ENCODE measurements at places on chromosomes 11 and 22. TPM values are rescaled to one million over a fixed set of nuclear protein-coding genes. Genes with fewer than 3 reads are reported as not detected.

DNA sequence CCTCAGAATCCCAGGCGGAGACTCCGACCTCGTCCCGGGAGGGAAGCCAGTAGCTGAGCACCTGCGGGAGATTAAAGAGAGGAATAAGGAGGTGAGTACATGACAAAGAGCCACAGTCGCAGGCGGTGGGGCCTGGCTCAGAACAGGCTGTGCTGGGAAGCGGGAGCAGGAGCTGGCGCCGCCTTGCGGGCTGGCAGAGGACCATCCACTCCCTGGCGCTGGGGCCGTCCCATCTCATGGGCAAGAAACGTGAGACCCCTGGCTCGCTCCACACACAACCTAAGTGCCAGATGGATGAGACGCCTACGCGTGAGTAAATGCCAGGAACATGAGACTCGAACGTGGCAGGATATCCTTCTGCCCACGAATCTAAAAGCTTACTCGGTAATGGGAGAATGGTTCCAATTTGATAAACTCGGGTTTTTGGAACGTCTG lies 6.3 kb downstream of the CEND1 start:
- no peak for DNase-seq

RCE1 gene
- 24.5 TPM for polyA plus RNA-seq

DNA sequence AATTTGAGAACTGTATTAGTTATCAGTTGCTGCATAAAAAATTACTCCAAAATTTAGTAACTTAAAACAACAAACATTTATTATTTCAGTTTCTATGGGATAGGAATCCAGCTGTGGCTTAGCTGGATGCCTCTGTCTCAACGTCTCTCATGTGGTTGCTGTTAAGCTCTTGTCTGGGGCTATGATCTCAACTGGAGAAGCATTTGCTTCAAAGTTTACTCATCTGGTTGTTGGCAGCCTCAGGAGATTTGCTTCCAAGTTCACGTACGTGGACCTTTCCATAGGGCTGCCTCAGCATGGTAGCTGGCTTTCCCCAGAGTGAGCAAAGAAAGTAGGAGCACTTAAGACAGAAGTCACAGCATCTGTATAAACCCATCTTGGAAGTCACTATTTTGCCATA lies 144.9 kb upstream of the SESN3 start:
- no peak for DNase-seq

DNA sequence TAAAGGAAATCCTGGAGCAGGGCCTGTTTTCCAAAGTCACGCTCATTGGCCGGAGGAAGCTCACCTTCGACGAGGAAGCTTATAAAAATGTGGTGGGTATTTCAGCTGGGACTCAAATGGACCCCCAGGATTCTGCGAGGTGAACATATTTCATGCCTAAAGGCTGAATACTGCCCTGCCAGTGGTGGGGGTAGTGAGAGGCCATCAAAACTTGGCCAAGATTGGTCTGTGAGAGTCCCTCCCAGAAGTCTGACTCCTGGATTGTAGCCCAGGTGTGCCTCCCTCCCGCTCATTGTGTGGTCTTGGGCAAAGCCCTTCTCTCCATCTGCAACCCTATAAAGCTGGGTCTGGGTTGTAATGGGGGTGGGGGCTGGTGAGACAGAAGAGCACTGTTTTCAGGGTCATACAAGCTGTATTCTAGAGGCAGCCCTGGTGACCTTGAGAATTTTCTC lies 853 bp downstream of the HTATIP2 start:
- DNase-seq = no peak

DNA sequence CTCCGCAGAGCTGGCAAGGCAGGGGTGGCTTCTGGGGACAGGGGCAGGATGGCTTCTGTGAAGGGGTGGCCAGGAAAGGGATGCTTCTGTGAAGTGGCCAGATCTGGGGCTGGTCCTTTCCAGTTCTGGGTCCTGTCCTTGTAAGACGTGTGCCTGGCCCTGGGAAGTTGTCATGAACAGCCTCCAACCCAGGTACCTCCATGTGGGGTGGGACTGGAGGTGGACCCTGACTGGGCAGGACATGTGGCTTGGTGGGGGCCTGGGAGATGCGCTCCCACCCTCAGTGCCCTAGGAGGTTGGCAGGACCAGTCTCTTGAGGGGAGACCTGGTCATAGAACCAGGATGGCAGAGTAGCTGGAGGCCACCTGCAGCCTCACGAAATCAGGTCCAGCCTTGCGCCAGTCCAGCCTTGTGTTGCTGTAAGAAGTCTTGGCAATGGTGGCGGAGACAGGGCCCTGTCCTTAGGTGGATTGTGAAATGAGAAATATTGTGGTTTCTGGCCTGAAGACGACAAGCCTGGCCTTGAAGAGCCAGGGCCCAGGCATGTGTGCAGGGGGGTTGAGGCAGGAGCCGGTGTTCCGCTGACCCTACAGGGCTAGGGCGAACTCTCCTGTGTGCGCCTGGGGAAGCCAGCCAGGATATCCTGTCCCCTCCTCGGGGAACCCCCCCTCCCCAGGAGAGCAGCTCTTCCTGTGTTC lies 2.6 kb downstream of the KCNQ1 start:
- DNase-seq = no peak

BSCL2 gene
- polyA plus RNA-seq = 60.3 TPM

SH3BP1 gene
- 19.6 TPM for polyA plus RNA-seq

SLC25A18 gene
- 1.9 TPM for polyA plus RNA-seq

PDE2A gene
- 15.5 TPM for polyA plus RNA-seq

LAYN gene
- 7.3 TPM for polyA plus RNA-seq

DNA sequence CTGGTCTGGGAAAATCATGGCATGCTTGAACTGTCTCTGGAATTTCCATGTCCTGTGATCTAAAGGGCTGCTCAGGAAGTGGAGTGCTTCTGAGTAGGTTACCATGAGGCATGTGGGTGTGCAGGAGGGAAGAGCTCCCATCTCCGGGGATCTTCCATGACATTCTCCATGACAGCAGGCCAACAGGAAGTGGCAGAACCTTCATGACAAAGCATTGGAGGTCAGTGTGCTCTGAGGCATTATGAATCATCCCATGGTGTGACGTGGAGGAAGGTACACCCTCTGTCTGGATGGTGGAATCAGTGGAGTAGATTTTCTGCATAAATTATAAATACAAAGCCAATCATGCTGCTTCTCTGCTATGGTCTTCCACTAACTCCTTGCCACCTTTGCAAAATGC lies 139.6 kb upstream of the E2F8 start:
- no peak for DNase-seq

DNA sequence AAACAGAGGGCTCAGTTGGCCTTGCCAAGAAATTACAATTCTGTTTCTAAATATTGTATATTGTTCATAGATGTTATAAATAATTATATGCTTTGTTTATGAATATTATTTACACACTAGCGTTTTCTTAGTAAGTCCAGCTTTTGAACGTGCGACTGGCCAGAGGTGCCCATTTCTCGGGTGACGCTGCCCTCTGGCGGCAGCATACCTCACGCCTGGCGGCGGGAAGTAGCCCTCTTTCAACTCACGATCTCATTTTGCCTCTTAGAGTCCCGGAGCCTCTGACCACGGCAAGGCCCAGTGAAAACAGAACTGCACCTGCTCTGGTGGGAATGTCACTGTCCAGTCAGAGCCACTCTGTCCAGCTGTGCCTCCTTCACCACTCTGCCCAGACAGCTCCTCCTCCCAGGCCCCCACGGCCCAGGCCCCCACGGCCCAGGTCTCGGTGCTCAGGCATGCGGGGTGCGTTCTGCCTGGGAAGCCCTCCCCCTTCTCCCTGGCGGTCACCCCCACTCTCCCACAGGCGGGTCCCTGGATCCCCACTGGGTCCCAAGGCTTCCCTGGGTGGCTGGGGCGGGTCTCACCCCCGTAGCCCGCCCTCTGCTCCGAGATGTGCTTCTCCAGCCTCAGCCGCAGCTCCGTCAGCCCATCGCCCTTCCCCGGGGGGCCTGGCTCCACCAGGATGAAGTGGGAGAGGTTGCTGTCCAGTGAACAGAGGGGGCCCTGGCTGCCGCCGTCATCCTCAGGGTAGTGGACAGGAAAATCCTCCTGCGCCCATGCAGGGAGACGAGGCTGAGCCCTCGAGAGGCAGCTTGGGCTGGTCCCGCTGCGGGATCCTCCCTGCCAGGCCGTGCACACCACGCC lies 19.3 kb downstream of the TSSC4 start:
- peak; percentile 68 for DNase-seq

DNA sequence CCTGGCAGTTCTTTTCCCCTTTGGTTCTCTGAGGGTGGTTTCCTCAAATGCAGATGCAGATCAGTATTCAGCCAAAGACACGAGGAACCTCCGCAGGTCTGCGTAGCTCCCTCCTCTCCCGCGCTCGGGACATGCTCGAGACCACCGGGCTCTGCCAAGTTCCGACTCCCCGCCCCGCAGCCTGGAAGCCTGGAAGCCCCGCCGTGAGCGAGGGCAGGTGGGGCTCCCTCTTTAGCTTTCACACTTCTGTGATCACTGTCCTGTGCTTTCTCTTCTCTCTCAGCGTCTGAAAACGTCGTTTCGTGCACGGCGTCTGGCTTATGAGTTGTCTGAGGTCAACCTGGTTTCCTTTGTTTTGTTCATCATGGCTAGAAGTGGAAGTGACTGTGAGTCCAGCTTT lies 26.6 kb downstream of the ZBED4 start:
- DNase-seq = no peak

PGA5 gene
- not detected for polyA plus RNA-seq

DNA sequence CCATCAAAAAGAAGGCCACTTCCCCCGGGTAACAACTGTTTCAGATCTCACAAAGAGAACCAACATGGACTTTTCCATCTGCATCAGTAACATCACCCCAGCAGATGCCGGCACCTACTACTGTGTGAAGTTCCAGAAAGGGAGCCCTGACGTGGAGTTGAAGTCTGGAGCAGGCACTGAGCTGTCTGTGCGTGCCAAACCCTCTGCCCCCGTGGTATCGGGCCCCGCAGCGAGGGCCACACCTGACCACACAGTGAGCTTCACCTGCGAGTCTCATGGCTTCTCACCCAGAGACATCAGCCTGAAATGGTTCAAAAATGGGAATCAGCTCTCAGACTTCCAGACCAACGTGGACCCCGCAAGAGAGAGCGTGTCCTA lies 3.7 kb downstream of the SEC14L6 start:
- no peak for DNase-seq

DNA sequence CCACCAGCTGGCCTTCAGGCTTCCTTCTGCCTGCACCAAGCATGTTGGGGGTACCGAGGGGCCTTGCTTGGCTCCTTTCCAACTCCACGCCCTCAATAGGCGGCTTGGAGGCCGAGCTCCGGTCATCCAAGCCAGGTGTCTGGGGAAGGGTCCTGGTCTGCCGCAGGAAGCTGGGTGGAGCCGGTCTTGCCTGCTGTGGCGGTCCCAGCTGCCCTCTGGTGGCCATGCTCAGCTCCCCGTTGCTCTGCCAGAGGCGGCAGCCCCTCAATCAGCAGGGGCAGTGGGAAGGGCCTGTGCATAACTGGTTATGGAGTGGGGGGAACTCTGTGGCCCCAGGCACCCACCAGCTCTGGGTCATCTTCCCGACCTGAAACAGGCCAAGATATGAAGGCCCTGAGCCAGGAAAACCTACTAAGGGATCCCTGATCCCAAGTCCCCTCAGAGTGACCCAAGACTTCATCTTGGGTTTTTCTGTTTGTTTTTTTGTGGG lies 3.2 kb downstream of the ARVCF start:
- DNase-seq = peak; percentile 33

KREMEN1 gene
- 28.5 TPM for polyA plus RNA-seq

- DNase-seq = no peak
Measured at GRCh38 chr11:13446444-13446843, 16.6 kb downstream of the BTBD10 start.

HBG2 gene
- polyA plus RNA-seq = 1,916 TPM

- DNase-seq = no peak
Measured at GRCh38 chr11:18324381-18324780, 2.0 kb downstream of the GTF2H1 start.

MUC2 gene
- polyA plus RNA-seq = 0.15 TPM

GRCh38 chr11:95360377-95361075 lies 129.5 kb upstream of the SESN3 start:
- no peak for DNase-seq

ESAM gene
- polyA plus RNA-seq = 87.0 TPM

- DNase-seq = no peak
Measured at GRCh38 chr11:27150098-27150497, 109.5 kb downstream of the BBOX1 start.

DNA sequence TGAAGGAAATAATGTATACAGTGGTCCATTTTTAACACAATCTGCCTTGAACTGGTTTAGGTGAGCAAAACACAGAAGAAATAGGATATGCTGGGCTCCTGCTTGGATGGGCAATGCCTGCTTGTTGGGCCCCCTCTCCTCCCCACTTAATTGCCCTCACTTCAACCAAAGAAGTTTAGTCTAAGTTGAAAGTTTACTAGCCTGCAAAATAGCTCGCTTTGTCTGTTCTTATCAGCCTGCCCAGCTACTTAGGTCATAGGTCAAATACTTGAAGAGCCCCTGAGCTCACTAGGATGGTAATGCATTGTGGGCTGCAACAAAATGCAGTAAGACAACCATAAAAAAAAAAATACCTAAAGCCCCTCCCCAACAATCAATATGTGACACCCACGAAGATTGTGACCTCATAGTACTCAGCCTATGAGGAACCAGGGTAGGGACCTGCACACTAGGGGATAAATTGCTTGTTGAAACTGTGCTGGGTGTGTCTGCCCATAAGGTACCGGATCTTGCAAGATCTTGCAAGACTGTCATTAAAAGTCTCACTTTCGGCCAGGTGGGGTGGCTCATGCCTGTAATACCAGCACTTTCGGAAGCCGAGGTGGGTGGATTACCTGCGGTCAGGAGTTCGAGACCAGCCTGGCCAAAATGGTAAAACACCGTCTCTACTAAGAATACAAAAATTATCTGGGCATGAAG lies 10.9 kb downstream of the DRICH1 start:
- DNase-seq = no peak

- no peak for DNase-seq
Measured at GRCh38 chr11:250740-251299, 14.0 kb downstream of the PSMD13 start.

DNA sequence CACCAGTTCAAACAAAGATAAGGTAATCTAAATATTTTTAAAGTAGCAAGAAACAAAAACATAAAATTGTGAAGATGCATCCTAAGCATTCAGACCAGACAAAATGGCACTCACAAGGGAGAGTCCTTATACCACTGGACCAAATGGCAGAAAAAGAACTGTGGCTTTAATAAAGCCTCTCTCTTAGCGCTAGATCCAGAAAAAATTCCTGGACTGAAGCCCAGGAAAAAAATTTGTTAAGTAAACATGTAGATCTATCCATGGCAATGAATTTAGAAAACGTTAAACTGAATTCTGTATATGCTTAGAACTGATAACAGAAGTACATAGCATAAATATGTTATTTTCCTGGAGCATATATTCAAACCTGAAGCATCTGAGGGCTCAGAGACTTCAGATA lies 11.8 kb upstream of the CD59 start:
- DNase-seq = no peak
